ENCODE measurements at places on chromosomes 1 and 21.

GRCh38 chr1:191034132-191034531, 556.5 kb upstream of the BRINP3 start:
- no peak for DNase-seq

GRCh38 chr1:83999316-83999819, 436 bp upstream of the TTLL7 start:
- no peak for DNase-seq

DNA sequence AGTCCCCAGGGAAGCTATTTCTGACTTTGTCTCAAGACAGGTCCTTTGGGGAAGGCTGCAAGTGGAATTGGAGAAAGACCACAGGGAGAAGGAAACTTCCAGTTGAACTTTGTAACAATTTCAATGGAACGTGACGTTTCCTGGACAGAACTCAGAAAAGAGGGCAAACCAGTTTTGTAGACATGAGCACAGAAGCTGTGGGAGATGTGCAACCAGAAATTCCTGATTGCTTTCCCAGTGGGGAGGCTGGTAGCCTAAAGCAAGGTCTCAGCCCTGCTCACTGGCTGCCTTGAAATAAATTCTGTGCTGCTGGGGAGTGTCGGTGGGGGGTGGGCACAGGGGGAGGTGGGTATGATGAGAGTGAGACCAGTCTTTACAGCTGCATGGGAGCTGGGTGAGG, 1206.7 kb upstream of the ADGRL2 start:
- DNase-seq: no peak

DNA sequence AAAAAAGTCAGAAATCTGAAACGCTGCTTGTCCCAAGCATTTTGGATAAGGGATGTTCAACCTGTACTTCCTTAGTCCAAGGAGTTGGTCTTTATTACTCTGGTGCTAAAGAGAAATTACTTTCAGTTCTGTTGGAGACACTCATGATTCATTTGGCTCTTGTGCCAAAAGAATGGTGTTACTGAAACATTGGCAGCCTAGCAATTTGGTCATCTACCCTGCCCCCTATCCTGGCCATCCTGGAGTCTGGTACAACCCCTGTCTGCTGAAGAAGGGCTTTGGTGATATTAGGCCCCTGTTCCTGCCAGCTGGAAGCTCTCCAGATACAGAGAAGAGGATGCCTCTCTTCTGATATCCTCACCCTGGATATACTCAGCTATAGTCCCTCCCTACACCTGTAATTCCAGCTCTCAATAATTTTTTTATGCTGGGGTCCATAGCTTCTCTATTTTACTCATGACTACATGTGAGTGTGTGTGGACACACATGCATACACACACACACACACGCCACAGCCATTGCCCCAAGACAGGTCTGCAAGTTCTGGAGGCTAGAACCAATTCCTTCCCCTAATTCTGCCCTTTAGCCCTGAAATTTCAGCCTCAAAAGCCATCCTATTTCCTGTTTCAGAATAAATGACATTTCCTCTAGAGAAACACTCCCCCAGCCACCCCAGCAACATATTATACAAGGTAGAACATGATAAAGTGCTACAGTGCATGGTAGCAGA, 40.0 kb downstream of the LHX8 start:
- no peak for DNase-seq

GRCh38 chr1:36948606-36949005, 85.7 kb downstream of the GRIK3 start:
- DNase-seq: no peak
